Stimulated activated CD4-positive, alpha-beta T cell treated with anti-CD3 and anti-CD28 coated beads, Interleukin-12 subunit alpha, Interleukin-12 subunit beta, amount 100 ng/mL, for 48 hours (primary cell): ENCODE measurements at places on chromosomes 3 and 15.

DNA sequence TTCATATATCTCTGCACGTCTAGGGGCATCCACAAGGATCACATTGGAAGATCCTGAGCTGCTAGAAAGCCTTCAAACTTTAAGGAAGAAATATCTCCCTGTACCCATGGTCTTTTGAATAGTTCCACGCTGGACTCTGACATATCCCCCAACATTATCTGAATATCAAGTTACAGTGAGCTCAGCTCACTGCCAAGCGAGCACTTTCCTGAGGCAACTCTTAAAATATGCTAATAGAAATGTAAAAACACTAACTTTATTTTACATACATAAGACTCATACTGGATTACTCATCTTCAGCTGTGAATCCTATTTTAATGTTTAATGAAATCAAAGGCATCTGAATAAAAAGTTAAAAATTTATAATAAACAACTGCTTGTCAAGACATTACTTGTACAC lies 420.2 kb upstream of the CCDC54 start:
- no peak for DNase-seq

- DNase-seq = no peak
Measured at GRCh38 chr15:67196222-67196621, 58.2 kb downstream of the AAGAB start.

- DNase-seq = no peak
Measured at GRCh38 chr3:37816271-37816670, 45.4 kb upstream of the CTDSPL start.

DNA sequence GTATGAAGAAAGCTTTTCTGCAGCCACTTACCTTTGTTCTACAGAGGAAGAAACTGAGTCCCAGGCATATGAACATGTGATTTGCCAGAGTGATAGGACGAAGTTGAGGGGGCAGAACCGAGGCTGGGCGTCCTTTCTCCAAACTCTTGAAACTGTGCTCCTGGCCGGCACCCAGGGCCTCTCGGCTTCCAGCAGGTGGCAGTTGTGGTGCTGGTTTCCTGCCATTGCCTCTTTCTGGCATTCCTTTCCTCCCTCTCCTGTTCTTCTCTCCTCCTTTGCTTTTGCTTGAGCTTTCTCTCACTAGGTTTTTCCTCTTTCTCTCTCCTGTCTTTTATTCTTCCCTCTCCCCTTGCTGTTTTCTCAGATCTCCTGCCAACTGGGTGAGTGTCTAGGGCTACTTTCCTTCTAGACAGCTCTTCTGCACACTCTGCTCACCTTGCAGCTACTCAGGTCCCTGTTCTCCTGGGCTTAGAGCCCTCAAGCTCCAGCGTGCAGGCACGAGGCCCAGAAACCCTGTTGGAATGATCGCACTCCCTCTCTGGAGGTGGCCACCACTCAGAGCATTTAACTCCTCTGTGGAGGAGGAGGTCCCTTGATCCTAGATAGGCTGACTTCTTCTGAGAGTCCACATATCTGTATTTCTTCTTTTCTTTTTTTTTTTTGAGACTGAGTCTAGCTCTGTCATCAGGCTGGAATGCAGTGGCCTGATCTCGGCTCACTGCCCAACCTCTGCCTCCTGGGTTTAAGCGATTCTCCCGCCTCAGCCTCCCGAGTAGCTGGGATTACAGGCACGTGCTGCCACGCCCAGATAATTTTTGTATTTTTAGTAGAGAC lies 26.2 kb downstream of the TRAK1 start:
- no peak for DNase-seq

GRCh38 chr3:188567478-188568195 lies 413.7 kb downstream of the LPP start:
- no peak for DNase-seq

- DNase-seq = no peak
Measured at GRCh38 chr3:183287301-183287971, 34.4 kb downstream of the B3GNT5 start.

- DNase-seq = no peak
Measured at GRCh38 chr3:63538919-63539318, 113.6 kb upstream of the SNTN start.

GRCh38 chr3:126310816-126311215 lies 46.4 kb downstream of the KLF15 start:
- DNase-seq = no peak

DNA sequence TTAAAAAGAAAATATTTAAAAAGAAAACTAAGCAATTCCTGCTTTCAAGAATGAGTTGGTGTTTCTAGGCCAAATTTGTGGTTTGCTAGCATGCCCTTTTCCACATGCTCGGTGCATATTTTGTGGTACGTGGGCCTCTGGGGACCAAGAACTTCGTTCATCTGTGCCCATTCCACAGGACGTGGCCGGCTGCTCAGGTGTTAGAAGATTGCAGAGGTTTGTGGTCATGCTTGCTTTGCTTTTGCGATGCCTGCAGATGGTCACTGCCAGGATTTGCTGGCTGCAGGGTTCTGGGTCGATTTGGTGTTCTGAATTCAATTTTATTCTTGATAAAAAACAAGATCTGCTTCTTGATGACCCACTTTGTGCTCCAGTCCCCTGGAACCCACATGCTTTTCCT lies 7.5 kb downstream of the PSTPIP1 start:
- DNase-seq = no peak

GRCh38 chr3:89558711-89559110 lies 451.3 kb downstream of the EPHA3 start:
- no peak for DNase-seq

DNA sequence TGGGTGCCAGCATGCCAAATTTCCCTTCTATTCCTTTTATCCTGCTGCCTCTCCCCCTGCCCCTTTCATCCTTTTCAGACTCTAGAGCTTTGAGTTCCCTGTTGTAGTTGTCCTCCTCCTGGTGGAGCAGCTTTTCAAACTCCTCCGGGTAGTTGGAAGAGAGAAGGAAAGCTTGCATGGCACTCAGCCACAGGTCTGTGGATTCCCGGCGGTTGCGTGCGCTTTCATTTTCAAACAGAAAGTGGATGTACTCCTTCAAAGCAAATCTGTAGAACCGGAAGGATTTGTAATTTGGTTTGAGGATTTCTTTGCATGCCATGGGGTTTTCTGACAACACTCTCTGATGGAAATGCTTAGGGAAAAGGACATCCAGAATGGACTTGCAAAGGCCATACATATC lies 68.1 kb upstream of the DCLK3 start:
- DNase-seq = no peak

DNA sequence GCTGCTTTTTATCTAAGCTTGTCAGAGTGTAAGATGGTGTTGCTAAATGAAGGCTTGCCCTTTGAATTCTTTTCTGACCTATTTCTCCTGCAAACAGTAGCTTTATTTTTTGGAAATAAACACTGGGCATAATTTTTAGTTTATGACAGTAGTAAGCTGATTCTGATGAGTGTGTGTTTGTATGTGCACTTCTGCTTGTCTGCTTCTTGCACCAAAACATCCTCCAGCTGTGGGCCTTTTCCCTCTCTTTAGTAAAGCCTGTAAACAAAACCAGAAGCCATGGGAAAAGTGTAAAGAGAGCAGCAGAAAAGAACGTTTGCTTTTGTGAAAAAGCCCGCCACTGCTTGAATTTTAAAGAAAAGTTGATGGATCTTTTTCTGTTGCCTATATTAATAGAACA lies 136.4 kb upstream of the IL12A start:
- no peak for DNase-seq

- DNase-seq = no peak
Measured at GRCh38 chr3:13886593-13887129, 6.8 kb upstream of the WNT7A start.

DNA sequence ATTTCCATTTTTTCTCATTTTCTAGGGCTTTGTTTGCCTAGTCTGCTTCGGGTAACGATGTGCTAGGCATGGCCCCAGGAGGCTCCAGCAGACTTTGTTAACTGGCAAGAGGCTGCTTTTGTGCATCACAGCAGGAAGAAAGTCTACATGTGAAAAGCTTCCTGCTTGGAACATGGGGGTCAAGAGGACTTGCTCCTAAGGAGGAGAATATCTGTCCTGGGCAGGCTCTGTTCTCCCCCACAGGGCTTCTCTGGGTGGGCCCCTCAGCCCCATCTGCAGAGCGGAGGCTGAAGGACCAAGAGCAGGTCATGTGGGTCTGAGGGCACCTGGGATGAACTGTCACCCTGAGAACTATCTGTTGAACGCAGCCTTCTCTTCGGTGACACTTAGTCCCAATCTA lies 94.7 kb downstream of the CCNL1 start:
- DNase-seq = no peak

DNA sequence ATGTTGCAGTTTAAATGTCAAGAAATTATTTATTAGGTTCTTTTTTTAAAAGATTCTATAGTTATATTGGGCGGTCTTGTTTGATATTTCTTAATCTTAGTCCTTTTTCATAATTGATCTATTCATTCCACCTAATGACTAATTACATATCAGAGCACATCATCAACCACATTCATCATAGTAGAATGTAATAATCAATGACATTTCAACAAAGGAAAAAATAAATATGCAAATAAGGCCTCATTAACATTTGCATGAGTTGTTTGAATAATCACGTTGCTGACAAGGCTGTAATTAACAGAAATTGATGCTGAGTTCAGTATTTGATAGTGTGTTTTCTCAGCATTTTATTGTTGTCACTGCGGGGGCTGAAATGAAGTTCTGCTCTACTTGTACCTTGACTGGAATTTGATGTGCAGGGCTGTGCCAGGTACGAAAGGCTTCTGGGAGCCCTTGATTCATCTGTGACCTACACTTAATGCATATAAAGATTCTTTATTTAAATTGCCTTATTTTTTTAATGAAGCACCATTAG lies 215.7 kb downstream of the TCF12 start:
- DNase-seq = no peak

- DNase-seq = peak; percentile 35
Measured at GRCh38 chr3:38131621-38132369, 5.1 kb downstream of the ACAA1 start.

- no peak for DNase-seq
Measured at GRCh38 chr15:64209680-64210334, 47.0 kb upstream of the PPIB start.

- no peak for DNase-seq
Measured at GRCh38 chr15:63411866-63412265, 30.2 kb upstream of the CA12 start.

DNA sequence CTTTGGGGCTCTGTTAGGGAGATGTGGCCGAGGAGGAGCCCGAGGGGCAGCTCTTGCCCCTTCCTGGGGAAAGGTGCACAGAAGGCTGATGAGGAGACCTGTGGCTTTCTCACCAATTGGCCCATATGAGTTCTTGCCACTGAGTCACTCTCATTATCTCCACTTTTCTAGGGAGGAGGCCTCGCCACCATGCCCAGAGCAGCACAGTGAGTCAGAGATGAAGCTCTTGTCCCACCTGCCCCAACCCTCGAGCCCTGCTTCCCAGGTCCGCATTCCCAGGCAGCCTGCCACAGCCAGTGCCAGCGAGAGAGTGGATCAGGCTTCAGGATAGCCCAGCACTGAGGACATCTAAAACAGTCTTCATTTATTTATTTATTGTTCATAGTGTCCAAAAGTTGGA lies 53.5 kb downstream of the AMOTL2 start:
- no peak for DNase-seq

- DNase-seq = no peak
Measured at GRCh38 chr3:66401157-66401550, 99.7 kb downstream of the LRIG1 start.

- peak; percentile 60 for DNase-seq
Measured at GRCh38 chr3:52277972-52278509, 408 bp downstream of the WDR82 start.

DNA sequence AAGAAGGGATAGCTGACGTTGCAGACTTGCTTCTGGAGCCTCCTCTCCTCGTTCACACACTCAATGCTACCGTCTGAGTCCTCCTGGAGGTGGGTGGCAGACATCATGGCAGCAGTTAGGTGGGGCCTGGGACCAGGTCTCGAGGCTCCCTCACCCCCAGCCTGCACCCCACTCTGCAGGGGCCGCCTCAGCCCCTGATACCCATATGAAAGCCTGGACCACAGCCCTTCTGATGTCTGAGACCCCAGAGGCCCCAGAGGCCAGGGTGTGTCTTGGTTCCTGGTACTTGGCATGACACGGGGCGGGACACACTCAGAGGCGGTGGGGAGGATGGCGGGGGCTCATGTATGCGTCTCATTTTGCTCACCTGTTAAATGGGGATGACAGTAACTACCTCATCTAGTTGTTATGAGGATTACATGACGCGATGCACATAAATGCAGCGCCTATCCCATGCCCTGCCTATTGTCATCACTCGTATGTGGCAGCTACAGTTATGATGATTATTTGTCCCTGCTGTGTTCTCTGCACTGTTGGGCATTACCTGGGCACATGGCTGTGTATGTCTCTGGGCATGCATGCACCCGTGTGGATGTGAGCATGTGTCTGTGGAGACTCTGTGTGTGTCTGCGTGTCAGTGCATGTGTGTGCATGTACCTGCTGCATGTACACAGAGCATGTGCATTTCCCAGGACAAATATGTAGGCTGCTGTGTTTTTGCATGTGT lies 39.9 kb downstream of the FEM1B start:
- no peak for DNase-seq

DNA sequence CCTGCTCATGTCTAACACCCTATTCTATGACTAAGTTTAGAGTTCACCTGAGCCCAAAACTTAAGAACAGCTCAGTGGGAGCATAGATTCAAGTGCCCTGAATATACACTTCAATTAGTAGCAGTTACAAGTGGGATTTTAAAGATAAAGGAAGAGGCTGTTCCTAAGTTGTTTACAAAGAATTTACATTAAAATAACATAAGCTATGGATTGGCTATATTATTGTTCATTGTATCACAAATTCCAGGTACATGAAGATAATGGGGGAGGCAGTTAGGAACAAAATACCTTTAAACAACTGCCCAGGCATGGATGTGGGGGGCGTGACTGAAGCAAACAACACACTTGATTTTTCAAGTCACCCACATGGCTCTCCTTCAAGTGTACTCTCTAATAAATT lies 52.7 kb downstream of the ROPN1B start:
- no peak for DNase-seq

GRCh38 chr3:11195721-11196332 lies 41.5 kb downstream of the HRH1 start:
- peak; percentile 22 for DNase-seq

DNA sequence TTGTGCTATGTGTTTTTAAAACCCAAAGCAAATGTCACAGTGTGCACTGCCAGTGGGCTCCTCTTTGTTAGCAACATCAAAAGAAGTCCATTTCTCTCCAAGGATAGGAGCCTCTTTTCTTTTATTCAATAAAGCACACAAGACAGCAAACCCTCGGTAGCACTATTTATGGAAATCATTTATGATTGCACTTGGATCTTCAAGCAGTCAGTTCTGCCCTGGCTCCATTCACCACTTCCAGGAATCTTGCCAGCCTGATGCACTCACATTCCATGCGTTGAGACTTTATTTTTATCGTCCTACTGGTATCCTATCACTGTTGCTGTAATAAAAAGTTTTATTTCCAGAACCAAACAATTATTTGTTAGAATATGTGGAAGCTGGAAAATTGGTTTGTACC lies 412.1 kb downstream of the TBL1XR1 start:
- DNase-seq = no peak

GRCh38 chr3:25246913-25247312 lies 181.2 kb upstream of the RARB start:
- DNase-seq = no peak

DNA sequence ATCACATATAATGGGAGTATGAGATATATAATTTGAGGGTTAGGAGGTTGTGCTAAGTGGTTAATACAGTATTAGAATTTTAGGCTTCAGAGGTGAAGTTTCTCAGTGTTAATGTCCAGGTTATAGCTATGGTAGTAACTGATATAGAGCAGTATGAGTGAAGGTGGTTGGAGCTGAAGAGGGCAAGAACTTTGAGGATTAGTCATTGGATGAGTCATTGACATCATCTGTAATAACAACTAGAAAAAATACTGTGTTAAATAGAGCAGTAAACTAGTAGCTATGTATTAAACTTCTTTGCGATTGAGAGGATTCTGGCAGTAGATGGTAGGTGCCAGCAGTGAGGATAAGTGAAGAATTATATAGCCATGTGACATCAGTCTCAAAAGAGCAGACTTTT lies 47.5 kb upstream of the EIF3J start:
- no peak for DNase-seq
